ENCODE measurements at places on chromosomes 3 and 15. TPM values are rescaled to one million over a fixed set of nuclear protein-coding genes. Genes with fewer than 3 reads are reported as not detected.

The RPP14 gene
- total RNA-seq, result 11.4 TPM

- H3K27me3 ChIP-seq, result no peaks in the 10 kb centered on the region
- H3K27ac ChIP-seq, result no peak overlapping the region
- no peaks in the 10 kb centered on the region for H3K4me1 ChIP-seq
- DNase-seq, result no peak
- no peak overlapping the region for H3K4me3 ChIP-seq
These were observed 71.5 kb downstream of the ETFA start for GRCh38 chr15:76239786-76240185.

DNA sequence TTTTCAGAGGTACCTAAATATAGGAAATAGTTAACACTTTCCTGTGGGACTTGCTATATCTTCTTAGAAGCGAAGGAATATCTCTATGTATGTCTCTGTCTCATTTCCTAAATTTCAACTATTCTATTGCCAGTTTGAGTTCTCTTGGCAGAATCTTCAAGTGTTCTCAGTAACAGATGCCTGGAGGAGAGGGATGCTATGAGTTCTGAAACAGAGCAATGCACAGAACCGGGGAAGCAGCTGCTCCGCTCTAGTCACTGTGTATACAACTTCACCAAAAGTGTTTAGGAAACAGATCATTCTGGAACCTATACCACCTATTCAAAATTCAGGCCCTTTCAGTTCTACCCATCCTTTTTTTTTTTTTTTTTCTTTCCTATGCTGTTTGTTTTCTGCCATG, 144.6 kb downstream of the RORA start:
- no peaks in the 10 kb centered on the region for H3K36me3 ChIP-seq
- H3K4me3 ChIP-seq, result no peak overlapping the region
- no peaks in the 10 kb centered on the region for H3K27me3 ChIP-seq
- DNase-seq, result no peak
- H3K4me1 ChIP-seq, result no peaks in the 10 kb centered on the region
- H3K27ac ChIP-seq, result no peak overlapping the region

- H3K27ac ChIP-seq, result no peak overlapping the region
- no peak overlapping the region for H3K4me3 ChIP-seq
- DNase-seq, result no peak
These were observed 8.8 kb upstream of the LCTL start for GRCh38 chr15:66574596-66574950.

GRCh38 chr3:72145506-72146380, 360.8 kb upstream of the PROK2 start:
- H3K4me1 ChIP-seq, result peaks cover 6% of the 10 kb centered on the region
- no peaks in the 10 kb centered on the region for H3K36me3 ChIP-seq
- H3K27me3 ChIP-seq, result no peaks in the 10 kb centered on the region
- no peak overlapping the region for H3K27ac ChIP-seq
- no peak for DNase-seq
- H3K4me3 ChIP-seq, result no peak overlapping the region

GRCh38 chr15:92608866-92609700, 46.5 kb downstream of the FAM174B start:
- no peak for DNase-seq
- no peak overlapping the region for H3K27ac ChIP-seq
- no peaks in the 10 kb centered on the region for H3K4me1 ChIP-seq
- H3K4me3 ChIP-seq, result no peak overlapping the region
- no peaks in the 10 kb centered on the region for H3K36me3 ChIP-seq
- no peaks in the 10 kb centered on the region for H3K27me3 ChIP-seq

GRCh38 chr15:76912430-76912829, 7.3 kb upstream of the SCAPER start:
- H3K27me3 ChIP-seq, result no peaks in the 10 kb centered on the region
- no peaks in the 10 kb centered on the region for H3K4me1 ChIP-seq
- no peak overlapping the region for H3K27ac ChIP-seq
- no peak overlapping the region for H3K4me3 ChIP-seq
- no peak for DNase-seq

GRCh38 chr3:162774613-162775100, 1278.0 kb downstream of the OTOL1 start:
- H3K4me3 ChIP-seq, result no peak overlapping the region
- no peaks in the 10 kb centered on the region for H3K36me3 ChIP-seq
- H3K27me3 ChIP-seq, result no peaks in the 10 kb centered on the region

DNA sequence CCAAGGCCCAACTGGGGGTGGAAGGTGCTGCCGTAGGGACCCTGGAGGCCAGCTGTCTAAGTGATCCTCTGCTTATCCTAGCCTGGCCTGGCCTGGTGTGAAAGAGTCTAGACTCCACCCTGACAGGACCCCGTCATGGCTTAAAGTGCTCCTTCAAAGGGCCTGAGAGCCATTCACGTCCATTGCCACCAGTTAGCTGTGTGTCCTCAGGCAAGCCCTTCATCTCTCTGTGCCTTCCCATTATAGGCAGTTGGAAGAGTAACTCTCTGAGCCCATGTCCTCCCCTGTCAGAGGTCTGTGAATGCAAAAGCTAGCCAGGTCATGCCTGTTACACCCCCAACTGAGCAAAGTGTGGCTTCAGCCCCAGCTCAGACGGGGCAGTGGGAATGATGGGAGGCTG, 9.1 kb upstream of the DNAH1 start:
- H3K27ac ChIP-seq, result no peak overlapping the region
- H3K27me3 ChIP-seq, result no peaks in the 10 kb centered on the region
- DNase-seq, result no peak
- H3K4me3 ChIP-seq, result no peak overlapping the region
- peaks cover 6% of the 10 kb centered on the region for H3K36me3 ChIP-seq

DNA sequence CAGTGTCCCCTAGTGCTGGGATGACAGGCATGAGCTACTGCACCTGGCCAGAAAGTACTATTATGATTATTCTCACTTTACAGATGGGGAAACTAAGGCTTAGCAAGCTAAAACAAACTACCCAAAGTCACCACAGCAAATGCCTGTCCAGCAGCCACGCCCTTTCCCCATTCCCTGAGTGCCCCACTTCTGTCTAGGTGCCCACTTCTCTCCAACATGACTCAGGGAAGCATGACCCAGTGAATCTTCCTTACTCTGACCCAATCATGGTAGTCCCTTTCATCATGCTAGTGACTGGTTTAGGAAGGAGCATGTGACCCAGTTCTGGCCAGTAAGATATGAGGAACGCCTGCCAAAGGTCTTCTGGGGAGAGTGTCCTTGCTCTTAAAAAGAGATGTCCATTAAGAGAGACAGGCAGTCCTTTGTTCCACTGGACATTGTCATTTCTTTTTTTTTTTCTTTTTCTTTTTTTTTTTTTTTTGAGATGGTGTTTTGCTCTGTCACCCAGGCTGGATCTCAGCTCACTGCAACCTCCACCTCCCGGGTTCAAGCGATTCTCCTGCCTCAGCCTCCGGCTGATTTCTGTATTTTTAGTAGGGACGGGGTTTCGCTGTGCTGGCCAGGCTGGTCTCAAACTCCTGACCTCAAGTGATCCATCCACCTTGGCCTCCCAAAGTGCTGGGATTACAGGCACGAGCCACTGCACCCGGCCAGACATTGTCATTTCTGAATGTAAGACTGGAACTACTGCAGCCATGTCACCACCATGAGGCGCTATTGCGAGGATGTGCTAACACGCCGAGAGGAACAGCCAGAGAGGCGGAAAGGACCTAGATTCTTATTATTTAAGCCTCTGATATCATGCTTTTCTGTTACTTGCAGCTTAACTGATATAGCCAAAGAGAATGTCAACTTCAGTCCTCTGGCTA, 19.8 kb downstream of the MEGF11 start:
- H3K4me1 ChIP-seq, result no peaks in the 10 kb centered on the region
- no peak for DNase-seq
- H3K4me3 ChIP-seq, result no peak overlapping the region

The CHRM5 gene
- not detected for total RNA-seq

DNA sequence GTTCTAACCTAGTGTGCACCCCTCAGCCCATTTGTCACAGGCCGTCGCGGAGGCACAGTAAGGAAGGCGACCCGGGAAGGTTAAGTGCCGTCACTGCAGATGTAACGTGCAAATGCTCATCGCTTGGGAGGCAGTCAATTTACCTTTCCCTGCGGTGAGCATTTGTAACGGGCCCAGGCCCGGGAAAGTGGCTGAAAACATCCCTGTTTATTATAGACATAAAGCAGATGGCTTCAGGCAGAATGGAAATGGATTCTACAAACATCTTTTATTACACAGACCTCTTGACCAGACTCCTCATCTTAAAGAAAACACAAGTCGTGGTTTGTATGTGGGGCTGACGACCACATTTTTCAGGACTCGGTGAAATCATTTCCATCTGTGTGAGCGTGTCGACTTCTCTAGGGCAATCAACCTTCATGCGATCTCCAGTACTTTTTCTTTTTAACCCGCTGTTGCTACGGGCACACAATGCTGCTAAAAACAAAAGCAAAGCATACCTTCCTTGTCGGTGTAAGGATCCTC, 43.6 kb downstream of the NMNAT3 start:
- no peaks in the 10 kb centered on the region for H3K4me1 ChIP-seq
- H3K4me3 ChIP-seq, result no peak overlapping the region
- no peak overlapping the region for H3K27ac ChIP-seq
- no peaks in the 10 kb centered on the region for H3K36me3 ChIP-seq
- no peak for DNase-seq

DNA sequence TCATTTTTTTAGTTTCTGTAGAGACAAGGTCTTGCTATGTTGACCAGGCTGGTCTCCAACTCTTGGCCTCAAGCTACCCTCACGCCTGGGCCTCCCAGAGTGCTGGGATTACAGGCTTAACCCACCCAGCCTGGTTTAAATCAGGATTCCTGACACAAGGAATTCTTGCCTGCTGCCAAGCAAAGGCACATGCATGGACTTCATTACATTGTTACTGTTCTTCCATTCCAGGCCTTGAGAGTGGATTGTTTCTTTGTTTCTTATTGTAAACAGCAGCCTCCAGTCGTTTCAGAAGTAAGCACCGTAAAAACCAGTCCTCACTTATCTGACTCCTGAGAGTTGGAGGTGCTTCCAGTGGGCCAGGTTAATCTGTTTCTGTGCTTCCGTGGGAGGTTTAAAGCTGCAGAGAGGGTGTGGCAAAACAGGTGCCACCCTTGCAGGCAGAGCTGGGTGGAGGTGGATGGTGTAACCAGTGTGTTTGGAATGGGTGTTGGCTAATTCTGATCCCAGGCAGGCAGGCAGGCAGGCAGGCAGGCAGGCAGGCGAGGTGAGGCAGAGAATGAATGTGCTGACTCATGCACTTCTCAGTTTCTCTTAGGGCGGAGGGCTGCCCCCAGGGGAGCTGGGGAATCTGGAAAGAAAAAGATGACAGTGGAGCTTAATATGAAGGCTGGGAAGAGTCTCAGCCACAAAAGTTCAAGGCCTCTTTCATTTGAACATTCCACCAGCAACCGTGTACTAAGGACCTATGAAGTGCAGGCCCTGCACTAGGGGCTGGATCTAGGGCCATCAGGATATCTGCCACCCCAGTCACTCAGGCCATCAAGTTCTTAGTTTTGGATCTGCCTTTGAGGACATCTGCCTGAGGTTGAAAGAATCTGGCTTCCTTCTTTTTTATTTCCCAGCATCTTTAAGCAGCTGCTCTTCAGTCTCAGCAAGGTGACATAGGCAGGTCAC, 37.0 kb upstream of the CDCP1 start:
- no peaks in the 10 kb centered on the region for H3K36me3 ChIP-seq
- peak; percentile 55 for DNase-seq
- H3K4me3 ChIP-seq, result no peak overlapping the region
- peaks cover 5% of the 10 kb centered on the region for H3K4me1 ChIP-seq

GRCh38 chr15:90895571-90896117, 7.5 kb upstream of the MAN2A2 start:
- H3K27ac ChIP-seq, result peak overlapping the region; percentile 11
- H3K36me3 ChIP-seq, result peaks cover 59% of the 10 kb centered on the region
- no peaks in the 10 kb centered on the region for H3K27me3 ChIP-seq
- no peak for DNase-seq

Data from lower lobe of right lung (tissue), 2 donors.